ENCODE measurements at places on chromosomes 3 and 15.
A peak's percentile ranks its signal among the peaks of the same experiment; 100 is the strongest.

DNA sequence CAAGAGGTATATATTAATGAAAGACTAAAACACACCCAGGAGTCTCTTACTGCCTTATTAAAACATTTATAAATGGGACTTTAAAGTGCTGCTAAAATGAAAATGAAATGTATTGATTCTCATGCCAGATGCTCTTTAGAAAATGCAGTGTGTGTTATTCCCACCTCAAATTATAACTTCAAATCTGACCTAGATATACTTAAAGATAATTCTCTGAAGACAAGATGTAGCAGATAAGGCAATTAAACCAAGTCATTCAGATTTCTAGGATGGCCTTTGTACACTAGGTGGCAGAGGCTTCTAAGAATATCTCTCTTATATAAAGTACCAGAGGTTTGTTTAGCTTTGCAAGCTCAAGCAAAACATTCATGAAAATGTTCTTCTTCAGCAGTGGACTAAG, 26.9 kb upstream of the GOLGA8B start:
- DNase-seq = no peak

DNA sequence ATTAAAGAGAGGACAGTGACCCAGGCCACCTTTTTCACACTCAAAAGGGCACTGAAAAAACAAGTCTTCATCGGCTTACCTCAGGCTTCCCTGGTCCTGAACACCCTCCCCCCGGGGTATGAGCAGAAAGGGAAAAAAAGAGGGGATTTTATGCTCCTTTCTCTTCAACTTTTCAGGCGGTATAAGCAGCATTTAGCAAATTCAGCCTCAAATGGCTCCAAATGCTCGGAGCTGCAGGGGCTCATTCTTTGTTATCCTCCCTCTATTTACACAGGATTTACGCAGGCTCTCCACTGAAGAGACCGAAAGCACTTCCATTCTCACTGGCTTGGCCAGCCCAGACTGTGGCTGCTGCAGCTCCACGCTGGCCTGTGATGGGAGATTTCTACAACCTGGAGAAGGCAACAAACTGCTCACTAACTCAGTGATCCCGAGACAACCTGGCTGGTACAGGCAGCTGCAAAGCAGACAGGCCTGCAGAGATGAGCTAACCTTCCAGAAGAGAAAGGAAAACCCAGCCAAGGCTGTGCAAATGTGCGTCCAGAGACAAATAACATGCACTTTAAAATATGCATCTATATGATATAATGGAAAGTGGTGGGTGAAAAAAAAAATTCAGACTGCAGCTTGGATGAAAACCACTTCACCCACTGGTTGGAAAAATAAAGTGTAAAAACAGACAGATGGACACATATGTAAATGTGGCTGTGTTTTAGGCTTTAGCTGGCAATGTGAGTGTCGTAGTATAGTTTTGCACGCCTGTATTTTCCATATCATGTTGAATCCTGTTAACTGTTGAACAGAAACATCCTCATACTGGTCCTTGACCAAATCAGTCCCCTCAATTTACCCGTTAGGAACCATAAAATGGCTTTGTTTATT, 54.2 kb downstream of the MEIS2 start:
- DNase-seq = no peak

GRCh38 chr3:177563792-177564191, 366.5 kb upstream of the TBL1XR1 start:
- no peak for DNase-seq

GRCh38 chr3:168977716-168978374, 685.7 kb downstream of the MECOM start:
- no peak for DNase-seq

- no peak for DNase-seq
Observed at GRCh38 chr15:67747921-67748320, 77.4 kb upstream of the SKOR1 start.

DNA sequence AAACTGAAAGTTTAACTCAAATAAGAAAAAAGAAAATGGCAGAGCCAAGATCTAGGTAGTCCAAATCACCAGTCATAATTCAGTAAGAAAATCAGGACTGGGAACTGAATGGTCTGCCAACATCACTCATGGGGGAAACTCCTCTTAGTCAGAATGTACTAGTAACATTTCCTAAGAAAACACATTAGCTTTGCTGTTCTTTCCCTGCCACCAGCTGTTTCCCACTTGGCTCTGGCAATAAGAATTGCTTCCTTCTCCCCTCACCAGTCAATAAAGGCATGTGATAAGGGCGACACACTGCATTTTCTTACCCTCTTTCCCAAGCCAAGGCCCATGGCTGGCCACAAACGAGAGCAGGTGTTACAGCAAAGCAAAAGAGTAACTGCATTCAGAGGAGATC, 46.1 kb downstream of the PIK3R4 start:
- DNase-seq = no peak

DNA sequence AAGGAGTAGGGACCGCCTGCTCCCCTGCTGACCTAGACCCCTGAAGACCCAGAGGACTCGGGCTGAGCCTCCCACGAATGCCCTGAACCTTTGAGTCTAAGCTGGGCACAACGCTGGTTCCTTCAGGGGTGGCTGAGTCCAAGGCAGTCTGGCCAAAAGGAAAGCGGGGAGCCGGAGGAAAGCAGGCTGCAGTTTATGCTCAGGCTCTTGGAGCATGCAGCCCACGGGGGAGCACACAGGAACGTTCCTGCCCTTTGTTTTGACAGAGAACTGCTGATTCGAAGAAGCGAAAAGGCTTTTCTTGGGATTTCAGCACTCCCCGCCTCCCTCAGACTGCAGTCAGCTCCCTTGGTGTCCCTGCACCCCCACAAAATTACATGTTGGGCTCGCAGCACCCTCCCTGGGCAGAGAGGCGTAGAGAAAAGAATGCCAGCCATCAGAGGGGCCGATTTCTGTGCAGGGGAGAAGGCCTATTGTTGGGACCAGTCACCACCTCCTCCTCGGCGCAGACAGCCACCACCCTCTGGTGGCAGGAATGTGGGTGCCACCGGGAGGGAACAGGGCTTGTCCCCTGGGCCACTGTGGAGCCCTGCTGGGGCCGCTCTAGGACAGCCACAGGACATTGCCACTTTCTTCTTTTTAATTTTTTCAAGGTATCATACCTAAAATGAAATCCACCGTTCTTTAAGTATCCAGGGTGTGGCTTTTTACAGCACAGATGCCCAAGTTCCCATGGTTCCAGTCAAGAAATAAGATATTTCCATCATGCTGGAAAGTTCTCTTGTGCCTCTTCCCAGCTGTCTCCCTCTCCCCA, 72.2 kb downstream of the SMAD6 start:
- DNase-seq = peak; percentile 48

GRCh38 chr15:39692356-39693327, 90.0 kb downstream of the FSIP1 start:
- DNase-seq = no peak

DNA sequence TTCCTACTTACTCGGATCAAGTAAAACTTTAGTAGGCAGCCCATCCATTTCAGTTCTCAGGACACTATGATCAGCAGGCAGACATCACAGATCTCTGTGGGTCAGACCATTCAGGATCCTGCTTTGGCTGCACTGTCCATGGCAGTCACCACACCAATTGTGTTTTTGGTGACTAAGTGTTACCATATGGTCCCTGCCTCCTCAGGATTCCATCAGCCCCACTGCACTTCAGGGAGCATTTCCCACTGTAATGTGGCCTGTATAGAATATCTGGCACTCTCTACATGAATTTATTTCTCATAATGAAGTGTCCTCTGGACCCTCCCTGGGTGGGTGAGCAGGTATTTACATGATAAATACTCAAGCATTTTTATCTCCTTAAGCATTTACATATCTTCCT, 41.3 kb downstream of the ZNF445 start:
- no peak for DNase-seq

DNA sequence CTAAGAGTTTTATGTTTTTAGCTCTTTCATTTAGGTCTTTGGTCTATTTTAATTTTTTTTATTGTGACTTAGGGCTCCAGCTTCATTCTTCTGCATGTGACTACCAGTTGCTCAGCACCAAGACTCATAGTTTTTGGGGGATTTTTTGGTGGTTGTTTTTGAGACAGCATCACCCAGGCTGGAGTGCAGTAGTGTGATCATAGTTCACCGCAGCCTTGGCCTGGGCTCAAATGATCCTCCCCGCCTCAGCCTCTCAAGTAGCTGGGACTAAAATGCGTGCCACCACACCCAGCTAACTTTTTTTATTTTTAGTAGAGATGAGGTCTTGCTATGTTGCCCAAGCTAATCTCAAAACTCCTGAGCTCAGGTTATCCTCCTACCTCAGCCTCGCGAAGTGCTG, 19.4 kb downstream of the CDV3 start:
- no peak for DNase-seq

DNA sequence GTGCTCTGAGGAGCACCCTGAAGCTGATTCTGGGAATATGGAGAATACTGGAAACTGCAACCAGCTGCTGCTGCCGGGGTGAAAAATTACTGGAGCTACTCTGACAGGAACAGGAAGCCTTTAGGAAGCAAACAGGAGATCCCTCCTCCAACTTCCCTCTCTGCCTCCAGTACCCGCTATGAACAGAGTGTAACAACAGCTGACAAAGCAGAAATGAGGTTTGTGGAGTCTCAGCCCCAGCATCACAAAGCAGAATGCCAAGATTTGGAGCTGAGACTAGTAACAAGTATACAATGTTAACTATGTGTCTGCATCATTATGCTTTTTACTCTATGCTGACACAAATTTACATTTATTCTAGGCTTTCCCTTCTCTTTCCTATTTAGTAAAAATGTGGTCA, 22.7 kb upstream of the PIAS1 start:
- no peak for DNase-seq

GRCh38 chr3:190577225-190577624, 63.3 kb downstream of the IL1RAP start:
- no peak for DNase-seq

DNA sequence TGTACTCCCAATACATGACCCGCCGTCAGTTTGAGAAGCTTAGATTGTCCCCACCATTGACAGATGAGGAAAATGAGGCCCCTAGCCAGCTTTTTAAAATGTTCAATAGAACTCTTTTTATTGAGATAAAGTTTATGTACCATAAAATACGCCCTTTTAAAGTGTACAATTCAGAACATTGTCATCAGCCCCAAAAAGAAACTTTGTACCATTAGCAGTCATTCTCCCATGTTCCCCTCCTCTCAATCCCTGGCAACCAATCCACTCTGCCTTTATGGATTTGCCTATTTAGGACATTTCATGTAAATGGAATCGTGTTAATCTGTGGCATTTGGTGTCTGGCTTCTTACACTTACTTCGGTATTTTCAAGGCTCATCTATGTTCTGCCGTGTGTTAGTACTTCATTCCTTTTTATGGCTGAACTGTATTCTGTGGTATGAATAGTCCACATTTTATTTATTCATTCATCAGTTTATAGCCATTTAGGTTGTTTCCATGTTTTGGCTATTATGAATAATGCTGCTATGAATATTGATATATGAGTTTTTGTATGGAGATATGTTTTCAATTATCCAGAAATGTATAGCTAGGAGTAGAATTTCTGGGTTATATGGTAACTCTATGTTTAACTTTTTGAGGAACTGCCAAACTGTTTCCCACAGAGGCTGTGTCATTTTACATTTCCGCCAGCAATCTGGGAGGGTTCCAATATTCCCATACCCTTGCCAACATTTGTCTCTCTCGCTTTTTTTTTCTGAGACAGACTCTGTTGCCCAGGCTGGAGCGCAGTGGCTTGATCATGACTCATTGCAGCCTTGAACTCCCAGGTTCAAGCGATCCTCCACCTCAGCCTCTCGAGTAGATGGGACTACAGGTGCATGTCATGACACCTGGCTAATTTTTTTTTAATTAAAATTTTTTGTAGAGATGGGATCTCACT, 15.3 kb upstream of the PTPN23 start:
- no peak for DNase-seq

- DNase-seq = peak; percentile 16
Observed at GRCh38 chr15:25177955-25178801, 223.4 kb downstream of the SNRPN start.
